Daoy (cell line): ENCODE measurements at places on chromosomes 2 and 18. TPM values are rescaled to one million over a fixed set of nuclear protein-coding genes. Genes with fewer than 3 reads are reported as not detected.

- DNase-seq = no peak
These were observed 607.4 kb downstream of the CBLN2 start for GRCh38 chr18:71936744-71937143.

DNA sequence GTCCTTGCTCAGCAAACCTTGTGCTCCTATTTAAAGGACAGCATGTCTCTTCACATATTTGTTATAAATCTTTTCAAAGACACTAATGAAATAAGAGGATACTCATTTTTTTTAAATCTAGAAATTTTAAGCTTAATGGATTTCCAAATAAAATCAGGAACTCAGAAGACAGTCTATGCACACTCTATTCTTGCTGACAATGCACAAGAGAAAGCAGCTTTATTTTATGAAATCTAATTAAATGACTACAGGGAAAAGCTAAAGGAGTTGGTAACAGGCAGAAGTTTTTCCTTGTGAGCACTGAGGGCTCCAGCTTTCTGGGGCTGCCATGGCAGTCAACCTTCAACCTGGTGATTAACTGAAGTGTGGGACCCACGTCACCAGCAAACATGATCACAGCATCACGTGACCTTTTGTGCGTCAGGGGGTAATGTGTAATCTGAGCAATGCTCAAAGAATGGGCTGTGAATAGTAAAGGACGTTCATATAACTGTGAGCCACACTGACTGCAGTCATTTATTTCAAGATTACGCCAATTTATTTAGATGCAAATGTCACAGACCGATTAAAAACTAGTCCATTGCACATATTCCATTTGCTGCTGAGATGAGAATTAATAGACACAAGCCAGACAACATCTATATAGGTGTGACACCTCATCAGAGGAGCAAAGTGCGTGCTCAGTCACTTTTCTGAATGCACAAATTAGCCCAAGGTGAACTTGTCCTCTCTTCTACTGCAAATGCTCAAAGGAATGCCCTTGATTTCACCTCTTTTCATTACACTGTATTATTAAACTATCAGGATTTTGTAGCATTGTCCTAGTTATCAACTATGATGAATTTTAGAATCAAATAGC is 11.6 kb upstream of the DNER start:
- DNase-seq = peak; percentile 68

- DNase-seq = no peak
These were observed 821.4 kb downstream of the RNF144A start for GRCh38 chr2:7738596-7738995.

- DNase-seq = no peak
These were observed 11.4 kb upstream of the MBD2 start for GRCh38 chr18:54235871-54236270.

- peak; percentile 83 for DNase-seq
These were observed 7.1 kb downstream of the DSG1 start for GRCh38 chr18:31325051-31325450.

DNA sequence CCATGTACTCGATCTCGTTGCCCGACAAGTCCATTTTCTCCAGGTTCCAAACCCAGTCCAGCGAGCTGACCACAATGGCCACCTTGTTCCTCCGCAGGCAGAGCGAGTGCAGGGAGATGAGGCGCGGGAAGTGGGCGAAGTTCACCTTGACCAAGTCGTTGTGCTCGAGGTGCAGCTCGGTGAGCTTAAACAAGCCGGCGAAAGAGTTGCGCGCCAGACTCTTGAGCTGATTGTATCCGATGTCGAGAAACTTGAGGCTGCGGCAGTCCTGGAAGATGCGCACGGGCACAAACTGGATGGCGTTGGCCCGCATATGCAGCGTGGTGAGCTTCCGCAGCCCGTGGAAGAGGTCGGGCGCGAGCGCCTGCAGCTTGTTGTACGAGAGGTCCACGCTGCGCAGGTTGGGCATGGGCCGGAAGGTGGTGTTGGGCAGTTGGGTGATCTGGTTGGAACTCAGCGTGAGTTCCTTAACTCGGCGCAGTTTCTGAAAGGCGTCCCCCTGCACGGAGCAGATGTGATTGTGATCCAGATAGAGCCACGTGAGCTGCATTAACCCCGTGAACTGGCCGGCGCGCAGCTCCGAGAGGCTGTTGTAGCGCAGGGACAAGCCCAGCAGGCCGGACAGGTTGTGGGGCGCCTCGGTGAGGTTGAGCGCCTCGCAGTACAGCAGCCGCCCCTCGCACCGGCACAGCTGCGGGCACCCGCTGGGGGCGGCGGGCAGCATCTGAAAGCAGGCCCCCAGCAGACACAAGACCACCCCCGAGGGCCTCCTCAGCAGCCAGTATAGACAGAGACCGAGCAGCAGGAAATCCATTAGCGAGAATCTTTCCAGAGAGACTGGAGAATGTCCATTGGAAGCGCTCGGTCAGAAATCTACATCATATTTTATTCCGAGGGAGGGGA is 1.3 kb downstream of the LRRTM1 start:
- no peak for DNase-seq

- no peak for DNase-seq
These were observed 1153.3 kb upstream of the TMEFF2 start for GRCh38 chr2:193348055-193348454.

DNA sequence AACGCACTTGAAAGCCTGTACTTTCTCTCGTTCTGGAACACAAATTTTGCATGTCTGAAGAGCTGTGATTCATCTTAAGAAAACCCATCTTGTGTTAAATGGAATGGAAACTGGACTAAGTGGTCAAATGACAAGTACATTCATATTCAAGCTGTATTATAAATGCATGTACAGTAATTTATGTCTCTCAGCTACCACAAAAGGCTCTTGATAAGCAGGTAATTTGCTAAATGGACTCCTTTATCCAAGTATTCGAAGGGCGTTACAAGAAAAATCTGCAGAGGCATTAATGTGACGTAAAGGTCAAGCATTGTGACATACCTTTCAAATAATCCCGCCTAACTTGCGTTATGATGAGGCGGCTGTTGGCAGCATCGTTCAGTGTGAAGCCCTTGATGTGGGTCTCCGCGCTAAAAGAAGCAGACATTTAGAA is 66.6 kb downstream of the ABCG8 start:
- DNase-seq = no peak

- DNase-seq = no peak
These were observed 82.4 kb upstream of the PHLPP1 start for GRCh38 chr18:62632788-62633455.

DNA sequence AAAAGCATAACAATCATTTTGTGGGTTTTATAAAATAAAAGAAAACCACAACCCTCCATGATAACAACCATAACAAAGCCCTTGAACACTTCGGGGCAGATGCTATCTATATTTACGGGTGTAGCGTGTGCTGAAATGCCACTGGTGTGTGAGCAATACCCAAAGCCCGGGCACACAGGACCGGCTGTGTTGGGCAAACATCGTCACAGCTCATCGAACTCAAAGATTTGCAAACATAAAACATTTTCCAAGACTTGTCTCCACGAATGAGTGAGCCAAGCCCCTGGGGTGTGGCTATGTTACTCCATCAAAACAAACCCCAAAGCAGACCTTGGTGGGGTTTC is 290.2 kb downstream of the LPIN1 start:
- no peak for DNase-seq

GRCh38 chr2:4884117-4884571 is 808.0 kb upstream of the SOX11 start:
- DNase-seq = no peak

DNA sequence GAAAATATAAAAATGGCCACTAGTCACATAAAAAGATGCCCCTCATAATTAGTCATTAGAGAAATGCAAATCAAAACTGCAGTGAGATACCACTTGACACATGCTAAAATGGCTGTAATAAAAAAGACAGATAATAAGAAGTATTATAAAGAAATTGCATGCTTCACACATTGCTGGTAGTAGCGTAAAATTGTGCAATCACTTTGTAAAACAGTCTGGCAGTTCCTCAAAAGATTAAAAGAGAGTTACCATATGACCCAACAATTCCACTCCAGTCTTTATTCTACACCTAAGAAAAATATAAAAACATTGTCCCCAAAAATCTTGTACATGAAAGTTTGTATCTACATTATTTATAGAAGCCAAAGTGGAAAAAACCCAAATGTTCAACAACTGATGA is 170.6 kb upstream of the FIGN start:
- DNase-seq = no peak

DNA sequence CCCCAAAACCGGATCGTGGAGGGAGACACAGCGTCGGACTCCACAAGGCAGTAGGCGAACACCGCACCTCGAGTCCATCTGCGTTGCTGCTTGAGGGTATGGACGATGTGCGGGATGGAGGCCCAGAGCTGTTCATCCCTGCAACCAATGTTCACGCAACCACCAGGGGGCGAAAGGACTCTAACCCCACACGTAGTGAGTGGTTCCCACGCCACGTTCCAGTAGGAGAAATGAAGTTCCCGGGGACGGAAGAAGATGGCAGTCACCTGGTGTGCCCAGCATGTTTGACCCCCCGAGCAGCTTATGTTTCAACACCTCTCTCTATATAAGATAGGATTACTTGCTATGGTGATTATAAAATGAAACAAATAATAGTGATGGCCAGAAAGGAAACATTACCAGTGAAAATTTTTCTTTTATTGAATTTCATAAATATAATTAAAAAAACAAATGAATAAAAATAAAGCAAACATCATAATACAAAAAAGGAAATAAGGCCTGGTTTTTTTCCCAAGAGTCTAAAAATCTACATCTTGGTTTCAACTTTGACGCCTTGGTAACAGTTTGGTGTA is 184.3 kb downstream of the SH3BP4 start:
- peak; percentile 86 for DNase-seq

DNA sequence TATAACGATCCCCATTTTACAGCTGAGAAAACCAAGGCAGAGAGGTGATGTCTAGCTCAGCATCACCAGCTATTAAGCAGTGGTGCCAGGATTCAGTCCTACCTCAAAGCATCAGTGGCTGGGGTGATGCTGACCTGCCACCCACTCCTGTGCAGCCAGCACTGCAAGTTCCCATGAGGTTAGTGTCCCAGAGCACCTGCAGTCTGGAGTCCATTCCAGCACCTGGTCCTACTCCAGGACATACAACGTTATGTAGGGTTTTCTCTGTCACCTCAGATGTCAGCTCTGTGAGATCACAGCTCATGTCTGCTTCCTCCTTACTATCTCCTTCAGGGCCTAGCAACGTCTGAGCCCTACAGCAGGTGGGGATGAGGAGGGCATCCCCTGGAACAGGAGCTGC is 328.0 kb upstream of the HS6ST1 start:
- no peak for DNase-seq

ANKAR gene
- total RNA-seq = 0.74 and 4.3 TPM in 2 replicates

SCN2A gene
- total RNA-seq = 0.51 and 0.83 TPM in 2 replicates

BABAM2 gene
- 37.2 and 42.5 TPM in 2 replicates for total RNA-seq

RAB17 gene
- 0.40 and 2.3 TPM in 2 replicates for total RNA-seq
